Kasumi-1 (cell line): ENCODE measurements at places on chromosomes 1 and 21.

GRCh38 chr21:17119466-17120297 lies 393.2 kb upstream of the CXADR start:
- DNase-seq: no peak

DNA sequence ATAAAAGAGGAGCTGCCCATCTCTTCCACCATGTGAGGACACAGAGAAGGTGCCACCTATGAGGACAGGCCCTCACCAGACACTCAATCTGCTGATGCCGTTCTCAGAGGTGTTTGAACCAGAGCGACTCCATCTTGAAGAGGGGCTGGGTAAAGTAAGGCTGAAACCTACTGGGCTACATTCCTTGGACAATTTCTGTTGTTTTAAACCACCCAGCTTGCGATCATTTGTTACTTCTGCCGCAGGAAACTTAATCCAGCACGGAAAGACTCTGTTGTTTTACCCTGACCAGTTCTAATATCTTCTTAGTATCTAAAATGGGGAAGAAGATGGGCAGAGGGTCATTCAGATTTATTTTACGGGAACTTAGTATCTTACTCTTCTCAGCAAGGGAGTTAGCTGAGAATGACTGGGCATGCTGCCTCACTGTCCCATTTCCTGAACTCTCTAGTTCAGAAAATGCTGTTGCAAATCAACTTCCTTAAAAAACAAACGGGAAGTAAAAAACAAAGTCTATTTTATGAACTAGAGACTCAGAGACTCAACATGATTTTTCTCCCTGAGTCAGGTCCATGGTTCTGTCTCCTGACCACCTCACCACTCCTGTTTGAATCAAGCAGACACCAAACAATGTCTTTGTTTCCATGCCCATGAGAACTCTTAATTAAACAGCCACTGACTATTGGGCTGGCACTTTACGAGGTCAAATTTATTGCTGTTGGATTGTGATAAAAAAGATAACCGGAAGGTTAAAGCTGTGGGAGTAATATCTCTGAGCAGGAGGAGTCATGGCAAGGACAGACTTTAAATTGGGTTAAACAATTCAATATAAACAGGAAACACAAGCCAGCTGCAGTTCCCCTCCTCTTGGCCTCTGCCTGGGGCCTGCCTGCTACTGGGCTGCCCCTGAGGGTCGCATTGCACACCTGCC lies 23.8 kb upstream of the IFNAR1 start:
- peak; percentile 91 for DNase-seq

GRCh38 chr1:35574655-35575415 lies 1.7 kb downstream of the TFAP2E start:
- DNase-seq: peak; percentile 35

GRCh38 chr1:174956086-174956485 lies 43.7 kb upstream of the CACYBP start:
- DNase-seq: no peak

DNA sequence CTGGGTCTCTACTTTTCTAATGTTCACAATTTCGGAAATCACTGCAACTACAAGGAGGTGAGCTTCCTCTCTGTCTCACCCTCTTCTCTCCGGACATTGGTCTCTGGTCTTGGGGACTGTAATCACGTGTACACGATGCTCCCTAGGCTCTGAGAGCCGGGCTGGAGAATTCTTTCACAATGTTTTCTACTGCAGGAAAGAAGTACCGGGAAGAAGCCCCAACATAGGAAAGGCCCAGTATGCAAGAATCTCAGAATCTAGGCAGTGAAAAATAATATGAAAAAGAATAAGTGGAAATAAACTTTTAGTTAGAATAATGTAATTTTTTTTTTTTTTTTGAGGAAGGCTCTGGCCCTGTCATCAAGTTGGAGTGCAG lies 13.5 kb upstream of the HJV start:
- peak; percentile 48 for DNase-seq

GRCh38 chr1:183780757-183781156 lies 24.2 kb upstream of the RGL1 start:
- DNase-seq: no peak

DNA sequence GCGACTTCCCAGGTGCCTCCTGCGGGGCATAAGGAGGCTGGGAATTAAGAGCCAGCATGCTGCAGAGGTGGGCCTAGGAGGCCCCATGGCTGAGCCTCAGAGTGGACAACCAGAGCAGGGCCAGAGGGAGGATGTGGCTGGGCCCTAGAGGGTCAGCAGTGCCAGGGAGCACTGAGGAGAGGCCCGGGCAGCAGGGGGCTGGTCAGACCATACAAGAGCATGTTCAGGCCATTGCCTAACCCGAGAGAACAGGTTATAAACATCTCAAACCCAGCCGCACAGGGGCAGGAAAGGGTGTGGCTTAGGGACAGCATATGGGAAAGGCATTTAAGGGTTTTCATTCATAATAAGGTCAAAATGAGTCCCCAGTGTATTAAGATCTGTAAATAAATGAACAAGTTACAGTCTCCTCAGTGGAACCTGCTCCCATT lies 51.1 kb downstream of the IER5 start:
- no peak for DNase-seq

- DNase-seq: no peak
Measured at GRCh38 chr1:91885213-91885715, 687 bp downstream of the TGFBR3 start.

GRCh38 chr21:38436341-38436740 lies 61.9 kb downstream of the ERG start:
- no peak for DNase-seq

DNA sequence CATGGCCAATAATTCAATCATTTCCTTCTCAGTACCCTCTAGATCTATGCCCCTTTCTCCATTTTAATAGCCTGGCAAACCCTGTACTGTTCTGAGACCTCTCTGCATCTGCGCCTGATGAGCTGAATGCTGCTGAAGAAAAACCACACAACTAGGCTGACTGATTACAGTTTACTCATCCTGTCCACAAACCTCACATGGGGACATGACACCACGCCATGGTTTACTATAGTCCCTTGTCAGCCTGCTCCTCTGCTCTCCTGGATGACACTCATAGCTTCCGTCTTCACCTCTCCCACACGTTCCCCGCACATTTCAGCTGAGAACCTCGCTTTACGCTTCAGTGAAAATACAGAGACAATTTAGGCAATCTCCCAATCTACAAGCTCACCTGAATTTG lies 59.7 kb downstream of the DESI2 start:
- DNase-seq: no peak

DNA sequence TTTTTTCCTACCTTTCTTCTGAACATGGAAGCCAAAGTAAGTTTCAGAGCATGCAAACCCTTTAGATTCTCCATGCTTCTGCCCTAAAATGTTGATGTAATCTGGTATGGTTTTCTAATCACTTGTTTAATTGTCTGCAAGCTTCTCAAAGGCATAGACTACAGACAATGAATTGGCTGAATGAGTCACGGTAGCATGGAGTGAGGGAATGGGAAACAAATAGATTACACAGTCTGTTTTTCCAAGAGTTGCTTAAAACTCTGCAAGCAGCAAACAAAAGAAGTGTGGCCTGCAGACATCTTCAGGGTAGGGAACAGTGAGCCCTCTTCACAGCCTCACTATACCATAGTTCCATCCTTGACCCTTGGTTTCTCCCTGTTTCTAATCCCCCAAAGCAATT lies 326.0 kb downstream of the BARHL2 start:
- no peak for DNase-seq

GRCh38 chr1:40756523-40756922 lies 27.1 kb upstream of the KCNQ4 start:
- DNase-seq: no peak

- DNase-seq: no peak
Measured at GRCh38 chr1:162367772-162368171, 8.9 kb downstream of the SPATA46 start.

DNA sequence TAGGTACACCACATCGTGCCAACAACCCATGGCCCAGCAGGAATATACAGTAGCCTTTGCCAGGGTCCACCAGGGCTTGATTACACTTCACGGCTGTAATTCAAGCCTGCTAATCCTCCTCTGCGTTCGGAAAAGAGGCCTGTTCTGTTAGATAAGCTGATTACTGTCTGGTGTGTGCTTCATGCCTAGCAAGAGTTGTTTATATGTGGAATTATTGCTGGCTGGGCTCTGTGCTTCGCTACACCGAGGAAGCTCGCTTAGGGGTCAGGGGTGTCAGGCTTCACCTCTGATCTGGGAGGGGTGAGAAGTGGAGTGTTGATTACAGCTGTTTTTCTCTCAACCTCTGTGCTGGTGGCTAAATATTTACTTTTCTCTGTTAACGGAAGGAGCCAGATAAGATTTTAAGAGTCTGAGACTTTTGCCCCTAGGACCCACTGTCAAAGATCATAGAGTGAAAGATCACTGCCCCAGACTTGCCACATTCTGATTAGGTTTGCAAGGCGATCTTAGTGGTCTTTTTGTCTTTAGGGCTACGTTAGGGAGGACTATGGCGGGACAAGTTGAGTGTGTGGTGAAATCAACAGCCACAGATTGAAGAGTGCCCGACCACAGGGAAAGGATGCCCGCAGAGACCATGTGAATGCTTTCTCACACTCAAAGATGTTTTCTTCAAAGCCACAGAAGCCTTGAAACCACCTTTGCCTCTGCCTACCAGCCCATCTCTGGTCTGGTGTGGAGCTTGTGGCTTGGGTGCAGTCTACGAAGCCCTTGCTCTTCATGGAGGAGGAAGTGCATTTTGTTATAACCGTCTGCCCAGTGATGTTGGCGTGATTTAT lies 216.1 kb downstream of the PBX1 start:
- no peak for DNase-seq

GRCh38 chr1:225835856-225836255 lies 25.9 kb downstream of the EPHX1 start:
- DNase-seq: no peak

- peak; percentile 78 for DNase-seq
Measured at GRCh38 chr1:159197561-159198557, 6.8 kb upstream of the ACKR1 start.

- no peak for DNase-seq
Measured at GRCh38 chr1:11653101-11653860, 948 bp downstream of the FBXO2 start.

DNA sequence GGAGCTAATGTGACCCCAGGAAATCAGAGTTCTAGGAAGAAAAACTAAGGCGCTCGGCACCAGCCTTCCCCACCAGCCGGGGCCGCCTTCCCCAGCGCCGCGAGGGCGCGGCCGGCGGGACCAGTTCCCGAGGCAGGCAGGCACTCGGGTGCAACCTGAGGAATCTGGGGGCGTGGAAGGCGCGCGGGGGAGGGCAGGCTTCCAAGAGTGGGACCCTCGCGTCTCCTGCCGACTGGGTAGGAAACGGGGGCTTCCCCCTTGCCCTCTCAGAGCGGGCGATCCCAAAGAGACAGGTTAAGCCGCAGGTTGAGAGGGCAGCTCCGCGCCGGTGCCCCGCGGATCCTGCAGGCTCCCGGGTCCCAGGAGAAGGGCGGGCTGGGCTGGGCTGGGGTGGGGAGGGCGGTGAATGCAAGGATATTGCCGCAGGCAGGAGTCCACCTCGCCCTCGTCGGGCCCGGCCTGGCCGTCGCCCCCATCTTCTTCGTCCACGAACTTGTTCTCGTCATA lies 431 bp downstream of the ARPC5 start:
- no peak for DNase-seq

DNA sequence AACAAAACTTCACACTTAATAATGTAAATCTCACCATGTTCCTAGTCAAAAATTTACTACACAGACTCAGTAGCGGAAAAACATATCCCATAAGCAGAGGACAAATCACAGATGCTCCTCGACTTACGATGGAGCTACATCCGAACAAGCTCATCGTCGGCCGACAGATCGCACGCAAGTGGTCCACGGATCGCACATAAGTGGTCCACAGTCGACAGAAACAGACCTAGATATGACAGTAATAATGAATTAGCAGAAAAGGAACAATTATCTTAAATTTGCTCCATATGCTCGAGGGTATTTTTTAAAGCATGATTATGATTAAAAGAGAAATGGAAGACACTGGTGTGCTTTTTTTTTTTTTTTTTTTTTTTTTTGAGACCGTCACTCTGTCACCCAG lies 36.3 kb downstream of the WDR4 start:
- no peak for DNase-seq

GRCh38 chr1:159854693-159855192 lies 7.7 kb downstream of the VSIG8 start:
- DNase-seq: peak; percentile 17

DNA sequence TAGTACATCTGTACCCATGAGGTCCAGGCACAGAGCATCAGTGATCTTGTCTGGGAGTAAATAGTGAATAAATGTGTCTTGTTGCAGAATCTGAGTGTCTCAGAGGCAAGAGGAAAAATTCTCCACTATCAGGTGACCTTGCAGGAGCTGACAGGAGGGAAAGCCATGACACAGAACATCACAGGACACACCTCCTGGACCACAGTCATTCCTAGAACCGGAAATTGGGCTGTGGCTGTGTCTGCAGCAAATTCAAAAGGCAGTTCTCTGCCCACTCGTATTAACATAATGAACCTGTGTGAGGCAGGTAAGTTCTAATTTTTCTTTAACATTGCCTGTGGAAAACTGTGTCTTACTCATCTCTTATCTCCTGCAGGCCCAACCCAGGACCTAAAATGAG lies 43.1 kb downstream of the IL12RB2 start:
- no peak for DNase-seq

DNA sequence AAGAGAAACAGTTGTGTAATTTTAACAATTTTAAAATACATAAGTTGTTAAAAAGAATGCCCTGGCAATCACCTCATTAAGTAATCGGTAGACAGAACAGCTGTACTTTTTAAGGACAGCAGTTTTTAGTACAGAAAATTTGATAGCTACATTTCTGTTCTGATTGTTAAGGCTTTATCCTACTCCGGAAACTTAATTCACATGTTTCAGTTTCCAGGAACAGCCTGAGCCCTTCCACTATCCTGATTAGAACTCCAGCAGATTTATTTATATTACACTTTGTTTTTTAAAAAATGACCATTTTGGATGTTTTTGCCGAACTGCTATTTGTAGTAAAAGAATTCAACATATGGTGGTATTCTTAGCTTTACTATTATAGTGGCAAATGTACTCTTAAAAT lies 8.7 kb downstream of the PRRC2C start:
- no peak for DNase-seq

DNA sequence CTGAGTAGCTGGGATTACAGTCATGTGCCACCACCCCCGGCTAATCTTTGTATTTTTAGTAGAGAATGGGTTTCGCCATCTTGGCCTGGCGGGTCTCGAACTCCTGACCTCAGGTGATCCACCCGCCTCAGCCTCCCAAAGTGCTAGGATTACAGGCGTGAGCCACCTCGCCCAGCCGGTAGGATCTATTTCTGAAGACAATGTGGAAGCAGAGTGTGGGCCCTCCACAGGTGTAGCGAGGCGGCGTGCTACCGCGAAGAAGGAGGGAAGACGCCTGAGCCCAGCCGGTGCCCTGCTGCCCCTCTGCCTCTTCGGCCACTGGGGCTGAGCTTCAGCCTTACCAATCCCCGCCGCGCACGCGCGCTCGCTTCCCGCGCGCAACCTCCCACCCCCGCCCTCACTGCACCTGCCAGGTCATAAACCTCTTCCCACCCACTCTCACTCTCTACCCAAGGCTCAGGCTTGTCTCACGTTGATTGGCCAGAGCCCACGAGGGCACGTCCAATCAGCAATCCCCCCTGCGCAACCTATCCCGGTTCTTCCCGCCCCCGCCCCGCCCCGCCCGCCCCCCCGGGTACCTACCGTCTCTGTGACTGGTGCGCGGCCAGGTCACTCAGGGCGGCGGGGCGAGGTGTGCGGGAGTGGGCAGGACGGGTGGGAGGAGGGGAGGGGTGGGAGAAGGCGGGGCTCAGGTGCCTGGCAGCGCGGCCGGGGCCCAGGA lies 409 bp upstream of the HOOK1 start:
- no peak for DNase-seq
